ENCODE measurements at places on chromosomes 4 and X.

GRCh38 chr4:162422312-162422711 is 258.5 kb upstream of the FSTL5 start:
- DNase-seq = no peak

DNA sequence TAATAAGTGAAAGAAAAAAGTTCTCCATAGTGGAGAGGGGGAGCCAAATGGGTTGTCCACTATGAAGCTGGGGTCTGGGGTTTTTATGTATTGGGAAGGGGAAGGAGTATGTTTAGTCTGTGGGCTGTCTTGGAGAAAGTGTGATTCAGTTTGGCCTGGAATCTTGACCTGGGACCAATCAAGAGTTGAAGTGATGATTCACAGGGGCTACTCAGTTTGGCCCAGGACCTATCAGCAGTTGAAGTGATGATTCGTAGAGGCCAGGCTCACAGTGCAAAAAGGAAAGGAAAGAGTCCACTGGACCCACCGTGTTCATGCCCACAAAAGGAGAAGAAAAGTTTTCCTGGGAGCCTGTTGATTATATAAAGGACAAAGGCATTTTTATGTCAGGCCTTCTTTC is 47.3 kb upstream of the RAB9B start:
- DNase-seq = no peak

- peak; percentile 2 for DNase-seq
These were observed 39.3 kb upstream of the MXD4 start for GRCh38 chr4:2301225-2301642.

DNA sequence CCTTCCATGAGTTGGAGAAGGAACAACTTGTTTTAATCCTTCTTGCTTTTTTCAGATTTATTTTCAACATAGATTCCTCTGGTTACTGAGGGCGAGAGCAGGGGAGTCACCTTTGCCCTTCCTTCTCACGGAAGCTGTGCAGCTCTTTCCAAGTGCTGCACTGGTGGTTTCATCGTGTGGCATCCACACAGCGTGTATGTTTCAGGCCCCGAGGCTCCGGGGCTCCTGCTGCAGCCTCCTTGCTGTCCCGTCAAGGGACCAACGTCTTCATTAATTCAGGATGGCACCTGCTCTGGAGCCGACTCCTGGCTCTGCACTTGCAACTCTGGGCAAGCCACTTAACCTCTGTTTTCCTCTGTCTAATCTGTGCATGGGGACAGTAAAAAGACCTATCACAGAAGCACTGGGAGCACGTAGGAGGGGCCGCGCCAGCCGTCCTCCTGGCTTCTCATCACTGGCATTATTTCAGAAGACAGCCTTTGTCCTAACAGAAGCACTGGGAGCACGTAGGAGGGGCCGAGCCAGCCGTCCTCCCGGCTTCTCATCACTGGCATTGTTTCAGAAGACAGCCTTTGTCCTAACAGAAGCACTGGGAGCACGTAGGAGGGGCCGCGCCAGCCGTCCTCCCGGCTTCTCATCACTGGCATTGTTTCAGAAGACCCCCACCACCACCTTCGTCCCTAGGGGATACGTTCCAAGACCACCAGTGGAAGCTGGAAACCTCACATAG is 117.8 kb upstream of the NKX1-1 start:
- DNase-seq = no peak

GRCh38 chrX:21738210-21738949 is 19.5 kb downstream of the SMPX start:
- no peak for DNase-seq

GRCh38 chr4:7359400-7360062 is 75.2 kb downstream of the PSAPL1 start:
- no peak for DNase-seq

- no peak for DNase-seq
These were observed 15.0 kb upstream of the ENAM start for GRCh38 chr4:70613306-70614183.

DNA sequence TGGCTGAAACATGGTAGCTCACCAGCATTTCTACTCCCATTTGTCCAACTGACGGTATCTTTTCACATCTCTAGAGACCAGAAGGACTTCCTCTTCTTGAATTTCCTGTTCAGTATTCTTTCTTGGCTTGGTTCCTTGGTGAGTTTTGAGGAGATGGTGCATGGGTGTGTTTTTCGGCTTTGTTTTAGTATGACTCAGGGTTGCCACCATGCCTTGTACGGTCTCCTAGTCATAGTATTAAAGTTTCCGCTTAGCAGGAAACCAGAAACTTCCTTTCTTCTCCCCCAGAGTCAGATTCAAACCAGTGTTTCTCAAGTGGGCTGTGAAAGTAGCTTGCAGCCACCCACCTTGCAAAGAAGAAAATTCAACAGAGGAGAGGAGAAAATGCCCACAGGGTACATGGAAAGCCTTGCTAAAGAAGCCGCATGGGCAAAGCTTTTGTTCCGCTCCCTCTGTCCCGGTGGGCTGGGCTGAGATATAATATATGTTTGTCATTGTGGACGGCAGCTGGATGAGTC is 5.7 kb downstream of the CD99 start:
- no peak for DNase-seq

GRCh38 chr4:54225598-54226403 is 3.3 kb upstream of the PDGFRA start:
- no peak for DNase-seq

DNA sequence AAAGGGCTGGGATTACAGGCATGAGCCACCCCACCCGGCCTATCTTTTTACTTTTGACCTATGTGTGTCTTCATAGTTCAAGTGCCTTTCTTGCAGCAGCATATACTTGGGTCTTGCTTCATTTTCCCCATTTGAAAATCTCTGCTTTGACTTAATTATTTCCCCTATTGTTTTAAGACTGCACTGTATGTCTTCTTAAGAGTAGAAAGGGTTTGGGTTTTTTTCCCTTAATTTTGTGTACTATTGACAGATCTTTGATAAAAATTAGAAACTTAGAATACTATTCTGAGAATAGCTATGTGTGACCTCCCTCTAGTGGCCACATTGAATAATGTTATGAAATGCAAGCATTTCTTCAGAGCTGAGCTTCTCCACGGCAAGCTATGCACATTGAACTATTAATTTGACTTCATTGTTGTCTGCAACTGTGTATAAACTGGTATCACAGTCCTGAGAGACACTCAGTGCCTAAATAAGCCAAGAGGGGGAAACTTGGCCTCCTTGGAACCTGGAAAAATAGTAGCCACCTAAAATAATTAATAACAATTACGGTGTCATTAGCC is 8.7 kb upstream of the SLC25A4 start:
- no peak for DNase-seq

Data from D721Med (cell line).